ENCODE measurements at places on chromosomes 4 and X.

GRCh38 chrX:154457491-154458115 lies 478 bp upstream of the PLXNA3 start:
- no peak for DNase-seq

DNA sequence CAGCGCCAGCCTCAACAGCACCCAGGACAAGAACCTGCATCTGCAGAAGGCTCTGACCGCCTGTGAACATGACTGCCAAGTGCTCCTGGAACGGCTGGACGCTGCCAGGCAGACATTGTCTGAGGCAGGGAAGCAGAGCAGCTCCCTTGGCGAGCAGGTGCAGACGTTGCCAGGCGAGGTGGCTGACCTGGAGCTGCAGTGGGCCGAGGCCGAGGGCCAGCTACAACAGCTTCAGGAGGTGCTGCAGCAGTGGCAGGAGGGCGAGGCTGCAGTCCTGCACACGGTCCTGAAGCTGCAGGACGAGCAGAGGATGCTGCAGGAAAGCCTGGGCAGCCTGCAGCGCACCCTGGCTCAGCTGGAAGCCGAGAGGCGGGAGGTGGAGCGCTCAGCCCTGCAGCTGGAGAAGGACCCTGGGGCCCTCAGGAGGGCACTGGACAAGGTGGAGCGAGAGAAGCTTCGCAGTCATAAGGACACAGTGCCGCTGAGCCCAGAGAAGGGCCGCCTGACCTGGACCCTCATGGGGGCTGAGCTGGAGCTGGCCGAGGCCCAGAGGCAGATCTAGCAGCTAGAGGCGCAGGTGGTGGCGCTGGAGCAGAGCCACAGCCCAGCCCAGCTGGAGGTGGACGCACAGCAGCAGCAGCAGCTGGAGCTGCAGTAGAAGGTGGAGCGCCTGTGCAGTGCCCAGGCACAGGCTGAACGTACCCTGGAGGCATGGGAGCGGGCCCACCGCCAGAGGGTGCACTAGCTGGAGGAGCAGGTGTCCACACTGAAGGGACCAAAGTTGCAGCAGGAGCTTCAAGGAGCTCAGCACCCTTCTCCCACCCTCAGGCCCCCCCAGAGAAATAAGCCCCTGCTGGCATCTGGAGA lies 16.4 kb downstream of the SMIM10L2A start:
- no peak for DNase-seq

DNA sequence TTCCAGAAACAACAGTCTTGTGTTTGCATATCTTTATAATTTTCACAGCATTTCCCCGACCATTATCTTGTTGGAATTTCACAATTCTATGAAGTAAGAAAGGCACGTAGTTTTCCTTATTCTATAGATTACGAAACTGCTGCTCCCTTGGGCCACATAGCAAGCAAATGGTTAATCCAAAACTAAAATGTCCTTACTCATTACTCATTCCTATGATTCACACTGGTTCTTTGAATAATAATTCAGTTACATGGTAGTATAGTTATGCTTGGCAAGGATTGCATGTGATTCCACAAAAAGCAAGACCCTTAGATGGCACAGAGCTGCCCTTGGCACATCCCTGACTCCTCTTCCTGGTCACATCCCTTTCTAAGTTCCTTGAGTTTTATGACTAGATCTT lies 51.2 kb downstream of the OR13H1 start:
- DNase-seq = no peak

DNA sequence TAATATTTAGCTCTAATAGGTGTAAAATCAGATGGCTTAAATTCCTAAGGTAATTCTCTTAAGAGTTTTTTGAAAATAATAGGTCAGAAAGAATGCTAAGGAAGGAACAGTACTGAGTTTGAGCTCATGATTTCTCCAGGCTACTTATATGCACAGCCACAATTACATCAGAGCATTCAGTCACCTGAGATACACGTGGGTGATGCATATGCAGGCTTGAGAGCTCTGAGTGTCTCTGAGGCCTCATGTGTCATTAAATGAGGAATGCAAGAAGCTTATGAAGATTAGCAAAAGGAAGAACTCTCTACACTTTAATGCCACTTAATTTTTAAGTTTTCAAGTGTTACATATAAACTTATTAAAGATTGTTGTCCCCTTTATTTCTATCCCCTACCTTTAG lies 124.0 kb upstream of the STIM2 start:
- DNase-seq = no peak

DNA sequence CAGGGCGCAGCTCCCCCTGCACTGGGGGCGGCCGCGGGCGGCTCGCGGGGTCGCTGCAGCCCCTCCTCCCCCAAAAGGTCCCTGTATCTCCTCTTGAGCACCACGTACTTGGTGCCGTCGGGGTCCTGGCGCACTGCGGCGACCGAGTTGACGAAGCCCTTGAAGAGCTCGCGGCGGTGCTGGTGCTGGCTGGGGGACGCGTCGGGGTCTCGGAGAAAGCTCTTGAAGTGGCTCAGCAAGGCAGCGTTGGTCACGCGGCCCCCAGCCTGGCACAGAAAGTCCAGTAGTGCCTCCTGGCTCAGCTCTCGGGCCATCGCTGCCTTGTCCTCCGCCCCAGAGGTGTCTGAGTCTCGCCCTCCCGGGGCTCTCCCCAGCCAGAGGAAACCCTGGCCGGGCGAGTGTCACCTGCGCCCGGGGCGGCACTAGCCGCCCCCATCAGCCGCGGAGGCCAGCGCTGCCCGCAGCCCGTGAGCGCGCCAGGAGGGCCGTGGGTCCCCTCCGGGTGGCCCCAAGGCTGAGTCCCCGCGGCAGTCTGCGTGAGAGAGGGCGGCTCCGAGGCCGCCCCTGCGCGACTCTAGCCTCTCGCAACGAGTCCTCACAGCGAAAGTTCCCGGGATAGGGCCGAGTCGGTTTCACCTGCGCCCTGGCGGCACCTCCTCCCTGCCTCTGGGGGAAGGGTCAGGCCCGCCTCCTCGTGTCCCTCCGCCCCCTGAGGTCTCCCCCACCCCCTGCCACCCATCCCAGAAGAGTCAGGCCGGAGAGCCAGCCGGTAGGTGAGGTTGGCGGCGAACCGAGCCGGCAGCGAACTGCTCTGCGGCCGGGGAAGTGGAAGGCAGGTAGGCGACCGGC lies at the start of gene SOWAHB:
Gene SOWAHB, minus strand, starts transcription at position 609 of the 849 bp plus-strand sequence. Its CDS starts 295 bp downstream, at position 314.
- no peak for DNase-seq

DNA sequence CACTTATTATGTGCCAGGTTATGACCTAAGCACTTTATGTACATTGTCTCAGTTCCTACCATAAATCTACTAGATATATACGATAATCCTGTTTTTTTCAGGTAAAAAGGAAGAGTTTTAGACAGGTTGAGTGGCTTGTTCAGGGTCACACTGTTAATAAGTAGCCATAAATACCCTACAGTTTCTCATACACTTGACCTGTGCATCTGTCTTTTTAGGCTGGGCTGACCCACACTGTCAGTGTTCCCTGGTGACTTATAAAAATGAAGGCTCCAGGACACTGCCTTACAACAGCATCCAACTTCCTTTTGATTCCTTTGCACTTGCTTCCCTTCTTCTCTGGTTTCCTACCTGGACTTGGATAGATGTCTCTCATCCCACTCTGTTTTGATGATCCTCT lies 78.2 kb upstream of the PAQR3 start:
- DNase-seq = no peak

GRCh38 chr4:27429364-27429871 lies 568.8 kb downstream of the STIM2 start:
- no peak for DNase-seq

- no peak for DNase-seq
Measured at GRCh38 chrX:150663073-150663472, 30.1 kb upstream of the MTMR1 start.

- no peak for DNase-seq
Measured at GRCh38 chr4:3031357-3032082, 42.8 kb downstream of the HTT-AS start.

DNA sequence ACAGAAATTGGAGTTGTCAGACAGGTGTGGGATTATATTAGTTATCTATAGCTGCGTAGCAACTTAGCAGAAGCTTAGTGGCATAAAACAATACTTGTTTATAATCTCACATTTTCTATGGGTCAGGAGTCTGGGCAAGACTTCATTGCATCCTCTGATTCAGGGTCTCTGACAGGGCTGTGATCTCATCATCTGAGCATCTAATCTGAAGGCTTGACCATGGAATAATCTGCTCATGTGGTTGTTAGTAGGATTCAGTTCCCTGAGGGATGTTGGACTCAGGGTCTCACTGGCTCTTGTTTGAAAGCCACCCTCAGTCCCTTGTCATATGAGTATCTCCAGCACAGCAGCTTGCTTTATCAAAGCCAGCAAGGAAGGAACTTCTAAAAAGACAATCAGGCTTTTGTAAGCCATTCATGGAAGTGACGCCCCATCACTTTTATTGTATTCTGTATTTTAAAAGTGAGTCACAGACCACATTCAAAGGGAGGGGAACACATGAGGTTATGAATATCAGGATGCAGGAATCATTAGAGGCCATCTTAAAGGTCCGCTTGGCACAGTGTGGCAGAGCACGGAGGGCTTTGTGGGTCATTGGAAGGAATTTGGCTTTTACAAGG lies 37.2 kb upstream of the FAM9B start:
- no peak for DNase-seq

DNA sequence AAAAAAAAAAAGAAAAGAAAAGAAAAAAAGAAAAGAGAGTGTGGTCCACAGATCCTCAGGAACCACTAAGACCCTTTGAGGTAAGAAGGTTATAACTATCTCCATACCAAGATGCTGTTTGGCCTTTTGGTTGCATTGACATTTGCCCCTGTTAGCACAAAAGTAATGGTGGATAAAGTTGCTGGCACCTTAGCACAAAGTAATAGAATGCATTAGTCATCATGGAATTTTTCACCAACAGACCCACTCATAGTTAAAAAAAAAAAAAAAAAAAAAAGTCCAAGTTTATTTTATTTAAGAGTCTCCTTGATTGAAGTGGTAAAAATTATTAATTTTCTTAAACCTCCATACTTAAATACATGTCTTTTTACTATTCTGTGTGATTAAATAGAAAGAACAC lies 78.4 kb upstream of the RBPJ start:
- no peak for DNase-seq

- DNase-seq = no peak
Measured at GRCh38 chr4:109359040-109359646, 56.7 kb upstream of the COL25A1 start.

GRCh38 chr4:137655302-137655701 lies 123.0 kb upstream of the PCDH18 start:
- DNase-seq = no peak

GRCh38 chr4:153950100-153950979 lies 161.5 kb upstream of the SFRP2 start:
- DNase-seq = no peak

- no peak for DNase-seq
Measured at GRCh38 chrX:22141047-22141730, 109.1 kb downstream of the PHEX start.

- DNase-seq = peak; percentile 65
Measured at GRCh38 chrX:20252381-20253231, 14.1 kb downstream of the RPS6KA3 start.

DNA sequence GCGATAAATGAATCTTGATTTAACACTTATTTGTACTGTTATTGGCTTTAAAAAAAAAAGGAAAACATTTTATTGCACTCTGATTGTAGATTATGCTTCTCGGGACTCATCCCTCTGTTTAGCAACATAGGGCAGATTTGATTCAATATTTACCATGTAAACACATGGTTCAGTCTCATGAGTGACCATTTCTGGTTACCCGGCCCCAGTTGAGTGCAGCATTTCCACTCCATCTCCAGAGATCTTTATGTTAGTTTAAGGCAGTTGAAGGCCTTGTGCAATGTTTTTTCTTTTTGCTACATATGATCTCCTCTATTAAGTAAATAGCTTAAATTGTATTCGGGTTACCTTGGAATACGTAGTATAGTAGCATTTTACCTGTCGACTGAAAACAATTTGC lies 143.3 kb upstream of the RPS6KA3 start:
- no peak for DNase-seq
